COR-L47 (cell line): ENCODE measurements at places on chromosomes 2 and 18.

GRCh38 chr2:222532315-222532714, 108.0 kb downstream of the SGPP2 start:
- no peak for DNase-seq

GRCh38 chr2:235951982-235952381, 216.2 kb downstream of the GBX2 start:
- no peak for DNase-seq

DNA sequence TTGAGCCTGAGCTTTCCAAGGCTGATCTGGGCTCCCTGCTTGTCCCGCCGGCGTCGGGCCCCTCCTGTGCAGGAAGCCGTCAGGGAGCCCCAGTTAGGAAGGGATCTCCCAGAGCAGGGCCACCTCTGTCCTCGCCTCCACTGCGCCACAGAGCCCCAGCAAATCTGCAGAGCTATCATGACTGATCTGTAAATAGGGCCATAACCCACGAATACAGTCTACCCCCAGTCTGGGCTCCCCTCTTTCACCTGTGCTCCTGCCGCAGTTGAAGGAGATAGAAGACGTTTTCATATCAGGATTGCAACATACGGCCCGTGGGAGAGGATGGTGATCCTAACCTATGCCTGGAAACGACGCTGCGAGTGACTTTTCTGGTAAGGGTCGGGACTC, 138.7 kb downstream of the PTGR3 start:
- no peak for DNase-seq

DNA sequence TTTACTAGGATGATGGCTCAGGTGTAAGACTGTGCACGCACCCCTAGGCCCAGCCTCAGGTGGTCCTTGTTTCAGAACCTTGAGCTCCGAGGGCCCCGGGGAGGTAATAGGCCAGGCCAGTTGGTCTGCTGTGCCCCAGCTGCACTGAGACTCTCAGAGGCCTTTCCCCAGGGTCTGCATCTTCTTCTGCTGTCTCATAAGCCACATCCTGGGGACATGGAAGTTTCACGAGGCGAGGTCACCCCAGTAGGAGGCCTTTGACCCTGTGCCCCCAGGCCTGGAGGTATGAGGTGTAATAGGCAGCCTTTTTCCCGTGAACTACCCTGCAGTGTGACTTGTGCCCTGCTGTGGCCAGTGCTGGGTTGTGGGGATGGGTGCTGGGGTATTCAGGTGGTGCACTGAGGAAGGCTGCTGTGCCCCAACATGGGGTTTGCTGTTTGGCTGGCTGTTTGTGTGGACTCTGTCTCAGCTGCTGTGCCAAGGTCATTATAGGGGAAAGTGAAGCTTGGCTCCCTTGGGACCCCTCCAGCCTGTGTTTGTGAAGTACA, 6.9 kb downstream of the OXER1 start:
- DNase-seq: no peak

DNA sequence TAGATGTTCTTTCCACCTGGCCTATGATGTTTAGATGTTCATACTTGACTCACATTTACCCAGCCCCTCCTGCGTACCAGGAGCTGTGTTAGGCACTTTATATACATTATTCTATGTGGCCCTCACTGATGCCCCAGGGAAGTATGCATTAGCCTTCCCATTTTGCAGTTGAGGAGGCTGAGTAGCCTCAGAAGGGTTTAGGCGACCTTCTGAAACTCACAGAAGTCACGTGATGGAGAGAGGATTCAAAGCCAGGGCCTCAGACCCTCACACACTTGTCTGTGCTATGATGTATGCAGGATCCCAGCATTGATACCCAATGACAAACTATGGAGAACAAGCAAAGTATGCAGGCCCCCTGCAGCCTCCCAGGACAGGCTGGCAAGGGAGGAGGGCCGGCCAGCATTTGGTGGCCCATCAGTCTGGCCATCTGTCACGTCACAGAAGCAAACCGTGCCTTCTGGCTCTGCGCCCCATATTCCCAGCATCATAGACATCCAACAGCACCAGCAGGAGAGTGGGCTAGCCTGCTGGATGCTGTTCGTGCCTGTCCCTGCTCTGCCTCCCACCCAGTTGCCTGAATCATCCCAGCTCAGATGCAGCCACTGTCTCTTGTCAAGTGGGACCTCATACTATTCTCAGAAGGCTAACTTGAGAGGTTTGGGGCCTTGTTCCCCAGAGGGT, 33.6 kb downstream of the EHD3 start:
- DNase-seq: no peak

- no peak for DNase-seq
Observed at GRCh38 chr2:186485576-186485870, 537 bp upstream of the ZC3H15 start.

DNA sequence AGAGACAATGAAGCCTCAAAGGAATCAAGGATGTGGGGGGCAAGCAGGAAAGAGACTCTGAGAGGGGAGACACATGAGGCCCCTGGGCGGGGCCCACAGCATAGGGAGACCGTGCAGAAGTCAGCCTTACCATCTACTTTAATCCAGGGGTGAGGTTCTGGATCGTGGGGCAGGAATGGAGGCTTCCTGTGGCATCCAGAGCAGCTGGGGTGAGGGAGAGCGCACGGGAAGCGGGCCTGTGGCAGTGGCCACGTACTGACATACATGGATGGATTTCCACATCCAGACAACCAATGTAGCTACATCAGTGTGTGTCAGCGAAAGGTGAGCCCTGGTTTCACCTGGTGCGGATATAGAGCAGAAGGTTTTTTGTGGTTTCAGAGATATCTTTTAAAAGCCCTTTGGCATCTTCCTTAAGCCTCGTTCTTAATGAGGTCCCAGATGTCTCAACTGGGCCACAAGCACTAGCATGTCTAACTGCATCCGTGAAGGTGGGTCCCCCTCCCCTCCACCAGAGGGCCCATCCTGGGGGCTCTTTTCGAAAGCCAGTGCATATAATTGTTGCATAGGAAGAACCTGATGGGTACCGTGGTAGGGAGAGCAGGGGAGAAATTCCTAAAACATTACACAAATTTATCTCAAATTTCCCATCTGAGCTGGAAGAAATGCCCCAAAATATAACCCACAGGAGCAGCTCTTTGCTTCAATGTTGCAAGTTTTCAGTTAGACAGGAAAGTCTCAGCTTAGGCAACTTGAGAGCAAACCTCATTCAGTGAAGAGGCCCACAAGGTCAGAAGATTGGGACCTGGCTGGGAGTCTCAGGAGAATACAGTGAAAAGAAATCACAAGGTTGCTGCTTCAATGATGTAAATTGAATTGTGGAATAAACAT, 90.9 kb downstream of the SP3 start:
- no peak for DNase-seq

DNA sequence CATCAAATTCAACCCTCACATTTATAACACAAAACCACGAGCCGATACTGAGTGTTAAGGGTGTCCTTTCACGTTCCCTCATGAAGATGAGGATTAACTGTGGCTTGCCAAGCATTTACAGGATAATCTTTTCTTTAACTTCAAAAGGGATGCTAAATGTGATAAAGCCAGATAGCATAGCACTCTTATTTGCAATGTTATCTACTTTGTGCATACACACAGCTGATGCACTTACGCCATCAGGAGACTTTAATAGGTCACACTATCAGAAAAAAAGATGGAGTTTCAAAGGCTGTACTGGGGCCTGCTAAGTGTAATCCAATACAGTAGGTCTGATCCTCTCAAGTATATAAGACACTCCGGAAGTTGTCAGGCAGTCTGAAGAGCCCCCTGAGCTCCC, 572.7 kb downstream of the PIK3C3 start:
- DNase-seq: no peak

DNA sequence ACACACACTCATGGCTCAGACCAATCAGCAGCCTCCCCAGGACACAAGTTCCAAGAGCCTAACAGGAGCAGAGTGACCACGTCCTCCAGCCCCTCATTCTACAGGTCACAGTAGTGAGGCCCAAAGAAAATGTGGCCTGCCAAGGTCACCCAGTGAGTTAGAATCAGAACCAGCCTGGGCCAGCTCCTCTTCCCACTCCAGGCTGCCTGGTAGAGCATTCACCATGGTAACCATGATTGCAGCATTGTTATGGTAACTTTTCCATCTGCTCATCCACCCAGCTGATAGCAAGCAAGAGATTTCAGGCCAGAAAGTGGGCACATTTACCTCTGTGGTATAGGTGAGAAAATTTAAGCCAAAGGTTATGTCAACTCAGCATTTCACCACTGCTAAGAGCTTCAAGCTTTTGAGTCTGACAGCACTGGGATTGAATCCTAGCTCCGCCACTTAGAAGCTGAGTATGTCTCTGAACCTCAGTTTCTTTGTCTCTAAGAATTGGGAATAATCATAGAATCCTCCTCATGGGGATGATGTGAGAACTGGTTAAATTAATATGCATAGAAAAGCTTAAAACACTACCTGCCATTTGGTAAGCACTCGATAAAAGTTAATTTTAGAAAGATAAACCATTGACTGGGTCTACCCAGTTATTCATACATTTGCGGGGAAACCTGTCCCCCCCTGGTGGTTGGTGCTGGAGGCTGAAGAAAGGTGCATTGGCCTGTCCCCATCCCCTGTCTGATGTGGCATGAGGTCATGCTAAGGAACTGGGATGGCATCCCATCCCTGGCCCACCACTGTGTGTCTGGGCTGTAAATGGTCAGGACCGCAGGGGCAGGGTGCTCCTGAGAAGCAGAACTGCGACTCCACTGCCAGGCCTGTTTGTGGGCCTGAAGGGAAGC, 181.5 kb downstream of the KLHL29 start:
- DNase-seq: peak; percentile 21
